ENCODE measurements at places on chromosomes 1 and 21.

DNA sequence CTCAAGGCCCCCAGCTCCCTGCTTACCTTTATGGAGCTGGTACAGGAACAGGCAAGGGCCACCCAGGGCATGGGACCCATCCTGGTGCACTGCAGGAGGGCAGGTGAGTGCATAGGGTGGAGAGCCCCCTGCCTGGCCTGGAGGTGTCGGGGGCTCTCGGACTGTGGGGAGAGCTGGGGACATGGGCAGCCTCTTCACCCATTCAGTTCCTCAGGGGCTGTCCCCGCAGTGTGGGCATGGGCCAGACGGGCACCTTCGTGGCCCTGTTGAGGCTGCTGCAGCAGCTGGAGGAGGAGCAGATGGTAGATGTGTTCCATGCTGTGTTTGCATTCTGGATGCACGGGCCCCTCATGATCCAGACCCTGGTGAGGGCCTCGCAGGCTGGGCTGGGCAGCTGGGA is 7.3 kb upstream of the LGR6 start:
- no peak for DNase-seq

DNA sequence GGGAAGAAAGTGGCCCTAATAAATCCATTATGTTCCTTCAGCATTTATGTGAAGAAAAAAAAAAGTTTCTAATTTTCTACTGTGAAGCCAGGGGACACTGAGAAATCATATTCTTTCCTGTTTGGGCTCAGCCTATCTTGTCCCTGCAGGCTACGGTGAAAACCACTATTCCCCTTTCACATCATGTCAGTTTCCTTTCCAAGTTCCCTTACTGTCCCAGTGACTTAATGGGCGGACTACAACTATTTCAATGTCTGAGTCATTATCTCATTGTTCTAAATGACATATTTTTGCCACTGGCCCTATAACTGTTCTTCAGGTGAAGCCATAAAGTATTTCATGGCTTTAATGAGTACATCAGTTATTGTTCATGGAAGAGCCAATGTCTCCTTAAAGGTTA is 71.3 kb upstream of the BEND5 start:
- no peak for DNase-seq

GRCh38 chr1:233725423-233725822 is 111.5 kb downstream of the KCNK1 start:
- DNase-seq: no peak

DNA sequence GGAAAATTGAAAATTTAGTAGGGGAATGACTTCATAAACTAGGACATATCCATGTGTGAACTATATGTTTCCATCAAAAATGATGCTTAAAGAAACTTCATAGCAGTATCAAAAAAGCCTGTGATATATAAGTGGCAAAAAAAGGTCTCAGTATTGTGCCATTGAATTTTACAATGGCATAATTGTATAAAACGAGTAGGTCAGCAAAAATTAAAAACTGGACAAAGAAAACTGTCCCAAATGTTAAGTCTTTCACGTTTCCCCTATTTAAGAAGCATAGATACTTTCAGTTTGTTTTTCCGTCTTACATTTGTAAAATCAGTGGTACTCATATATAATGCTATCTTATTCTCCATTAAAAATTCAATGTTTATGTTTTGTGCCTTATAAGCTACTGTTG is 43.2 kb downstream of the LRRC8B start:
- DNase-seq: no peak

GRCh38 chr1:84069236-84069845 is 70.4 kb upstream of the TTLL7 start:
- no peak for DNase-seq

GRCh38 chr1:235887676-235888075 is 21.0 kb upstream of the LYST start:
- DNase-seq: no peak

DNA sequence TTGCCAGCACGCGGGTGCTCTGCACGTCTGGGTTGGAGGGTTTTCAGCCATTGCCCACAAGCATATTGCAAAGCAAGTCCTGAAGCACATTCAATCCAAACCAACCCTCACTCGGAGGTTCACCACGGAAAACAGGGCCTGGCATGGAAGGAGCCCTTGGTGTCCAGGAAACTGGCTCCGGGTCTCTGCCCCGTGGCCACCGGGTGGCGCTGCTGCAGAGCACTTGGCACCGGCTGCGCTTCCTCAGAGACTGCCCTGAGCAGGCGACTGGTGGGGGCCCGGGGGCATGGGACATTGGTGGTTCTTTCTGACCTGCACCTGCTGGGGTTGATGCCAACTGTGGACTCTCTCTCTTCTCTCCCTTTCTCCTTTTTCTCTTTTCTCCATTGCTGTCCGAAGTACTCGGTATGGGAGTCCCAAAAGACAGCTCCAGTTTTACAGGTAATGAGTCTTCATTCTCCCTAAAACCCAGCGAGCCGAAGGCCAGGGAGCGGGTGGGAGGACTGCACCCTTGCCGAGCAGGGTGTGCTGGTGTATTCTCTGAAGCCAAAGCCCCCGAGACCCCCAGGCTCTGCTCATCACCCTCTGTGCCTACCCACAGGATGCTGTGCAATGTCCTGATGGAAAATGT is 4.1 kb upstream of the KCNAB2 start:
- DNase-seq: no peak
